MV-4-11 (cell line): ENCODE measurements at places on chromosomes 13 and 19.

GRCh38 chr13:68125087-68125480 lies 894.9 kb upstream of the PCDH9 start:
- DNase-seq = no peak

- no peak for DNase-seq
Measured at GRCh38 chr19:1173159-1173844, 766 bp downstream of the SBNO2 start.

DNA sequence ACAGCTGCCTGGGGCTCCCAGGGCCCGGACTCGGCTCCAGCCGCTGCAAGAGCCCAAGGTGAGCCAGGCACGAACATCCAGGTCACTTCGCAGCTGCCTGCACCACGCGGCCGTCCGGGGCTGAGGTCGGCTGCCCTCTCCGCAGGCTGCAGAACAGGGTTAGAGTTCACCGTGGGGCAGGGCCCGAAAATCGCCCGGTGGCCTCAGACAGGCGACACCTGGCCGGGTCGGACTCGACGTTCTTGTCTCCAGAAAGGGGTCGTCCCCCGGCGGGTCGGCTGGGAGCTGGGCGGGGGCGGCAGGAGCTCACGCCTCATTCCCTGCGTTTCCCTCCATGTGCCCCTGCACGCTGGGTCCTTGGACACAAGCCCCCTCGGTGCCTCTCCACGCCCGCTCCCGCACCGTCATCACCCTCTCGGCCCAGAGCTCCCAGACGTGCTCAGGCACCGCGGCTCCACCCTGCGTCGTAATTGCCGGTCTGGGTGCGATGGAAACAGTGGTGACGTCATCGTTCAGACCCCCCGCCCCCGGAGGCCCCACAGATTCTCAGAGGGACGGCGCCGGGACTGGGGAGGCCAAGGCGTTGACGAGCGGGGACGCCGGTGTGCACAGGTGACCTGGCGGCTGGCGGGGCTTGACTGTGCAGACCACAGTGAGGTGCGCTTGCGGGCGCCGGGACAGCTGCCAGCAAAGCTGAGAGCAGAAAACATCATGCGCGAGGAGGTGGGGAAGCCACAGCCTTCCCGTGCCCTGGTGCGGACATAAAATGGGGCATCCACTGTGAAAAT lies 4.0 kb upstream of the GRIN3B start:
- DNase-seq = peak; percentile 23

GRCh38 chr13:20667857-20668437 lies 35.6 kb upstream of the IL17D start:
- no peak for DNase-seq

DNA sequence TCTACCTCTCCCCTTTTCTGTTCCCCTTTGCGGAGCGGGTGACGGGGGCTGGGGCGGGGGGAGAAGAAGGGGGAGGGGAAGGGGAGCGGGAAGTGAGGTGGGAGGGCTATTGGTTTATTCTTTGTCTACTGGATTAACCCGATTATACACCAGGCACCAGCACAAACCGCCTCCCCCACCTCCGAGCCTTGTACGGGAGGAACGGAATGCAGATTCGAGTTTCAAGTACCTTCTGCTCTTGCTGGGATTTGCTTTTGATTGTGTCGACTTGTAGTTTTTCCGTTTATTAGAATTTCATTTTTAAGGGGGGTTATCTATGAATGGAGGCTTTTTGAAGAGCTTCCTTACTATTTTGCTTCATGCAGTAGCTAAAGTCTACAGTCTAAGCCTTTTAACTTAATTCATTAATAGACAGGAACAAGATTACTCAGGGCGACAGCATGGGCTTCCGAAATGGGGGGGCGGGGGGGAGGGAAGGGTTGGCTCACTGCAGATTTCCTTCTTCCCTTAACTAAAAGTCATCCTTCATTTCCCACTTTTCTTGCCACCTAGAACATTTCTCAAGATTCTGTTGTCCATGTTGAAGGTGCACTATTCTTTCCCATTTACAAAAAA lies 937 bp upstream of the SPRY2 start:
- no peak for DNase-seq

DNA sequence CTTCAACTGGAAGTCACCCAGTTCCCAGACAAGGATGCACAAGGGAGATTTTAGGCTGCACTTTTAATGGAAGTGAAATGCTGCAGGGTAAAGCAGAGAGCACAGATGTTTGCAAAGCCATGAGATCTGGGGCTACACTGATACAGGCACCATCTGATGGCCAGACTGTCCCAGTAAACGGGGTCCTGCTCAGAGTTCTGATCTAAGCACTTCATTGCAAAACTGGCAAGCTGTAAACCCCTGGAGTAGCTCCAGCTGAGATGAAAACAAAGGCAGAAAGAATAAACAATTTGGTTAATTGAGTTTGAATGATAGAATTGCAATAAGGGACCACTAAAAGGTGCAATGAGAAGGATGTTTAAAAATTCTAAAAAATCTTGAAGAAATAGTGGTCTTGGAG lies 197.1 kb downstream of the OXGR1 start:
- DNase-seq = no peak
